AG09309 (cell line): ENCODE measurements at places on chromosomes 4 and X.
A peak's percentile ranks its signal among the peaks of the same experiment; 100 is the strongest.

DNA sequence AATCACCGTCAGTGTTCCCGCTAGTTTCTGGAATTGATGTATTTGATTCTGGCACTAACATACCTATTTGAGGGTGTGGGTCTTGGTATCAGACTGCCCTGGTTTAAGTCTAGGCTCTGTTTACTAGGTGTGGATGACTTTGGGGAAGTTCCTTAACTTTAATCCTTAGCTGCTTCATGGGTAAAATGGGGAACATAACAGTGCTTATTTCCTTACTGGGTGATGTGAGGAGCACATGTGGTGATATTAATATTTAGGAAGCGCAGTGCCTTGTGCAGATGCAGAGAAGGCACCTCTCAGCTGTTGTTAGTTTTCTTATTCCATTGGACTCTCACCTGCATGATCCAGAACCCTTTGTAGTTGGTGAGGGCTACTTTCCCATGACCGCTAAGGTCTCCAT lies 17.1 kb downstream of the RNF4 start:
- no peak for DNase-seq

DNA sequence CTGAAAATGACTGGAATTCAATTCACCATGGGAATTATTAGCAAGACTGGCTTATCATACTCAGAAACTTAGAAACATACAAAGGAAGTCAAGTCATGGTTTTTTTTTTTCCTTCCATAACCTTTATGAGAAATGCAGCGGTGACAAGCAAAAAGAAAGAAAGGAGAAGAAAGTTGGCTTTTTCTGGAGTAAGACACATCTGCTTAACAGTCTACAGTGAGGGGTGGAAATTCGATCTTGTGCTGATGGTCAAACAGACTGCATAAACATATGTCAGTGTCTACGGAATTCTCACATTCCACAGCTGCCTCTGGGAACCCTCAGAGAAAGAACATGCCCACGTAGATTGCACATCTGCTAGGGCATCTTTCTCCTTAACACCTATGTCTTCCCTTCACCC lies 54.6 kb downstream of the PROM1 start:
- DNase-seq = peak; percentile 21

GRCh38 chr4:80781431-80781830 lies 249.1 kb upstream of the BMP3 start:
- no peak for DNase-seq

DNA sequence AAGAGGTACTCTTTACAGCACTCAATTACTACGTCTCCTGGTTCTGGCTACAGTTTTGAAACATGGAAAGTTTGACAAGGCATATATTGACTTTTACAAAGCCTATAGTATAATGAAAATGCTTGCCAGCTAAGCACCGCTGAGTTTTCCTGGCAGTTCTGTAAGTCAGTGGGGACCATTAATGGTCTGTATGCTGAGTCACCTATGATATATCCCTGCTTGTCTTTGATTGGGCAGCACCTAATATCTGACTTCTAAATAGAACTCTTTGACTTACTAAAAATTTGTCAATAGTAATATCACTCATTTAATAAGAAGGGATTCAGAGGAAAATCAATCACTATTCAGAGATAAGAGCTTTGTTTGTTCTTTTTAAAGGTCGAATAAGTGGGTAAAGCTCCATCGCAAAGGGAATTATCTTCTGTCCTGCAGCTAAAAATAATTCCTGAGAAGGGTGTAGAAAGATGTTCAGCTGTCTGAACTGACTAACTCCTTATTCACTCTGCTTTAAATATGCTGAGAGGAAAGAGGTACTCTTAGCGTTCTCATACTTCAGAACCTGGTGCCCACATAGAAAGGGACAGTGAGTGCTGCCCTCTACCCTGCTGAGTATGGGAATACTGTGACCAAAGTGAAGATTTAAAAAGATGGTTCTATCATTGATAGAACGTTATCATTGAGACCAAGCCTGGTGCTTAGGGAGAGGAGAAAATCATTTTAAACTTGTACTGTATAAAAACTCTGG lies 959 bp downstream of the SMPX start:
- no peak for DNase-seq

DNA sequence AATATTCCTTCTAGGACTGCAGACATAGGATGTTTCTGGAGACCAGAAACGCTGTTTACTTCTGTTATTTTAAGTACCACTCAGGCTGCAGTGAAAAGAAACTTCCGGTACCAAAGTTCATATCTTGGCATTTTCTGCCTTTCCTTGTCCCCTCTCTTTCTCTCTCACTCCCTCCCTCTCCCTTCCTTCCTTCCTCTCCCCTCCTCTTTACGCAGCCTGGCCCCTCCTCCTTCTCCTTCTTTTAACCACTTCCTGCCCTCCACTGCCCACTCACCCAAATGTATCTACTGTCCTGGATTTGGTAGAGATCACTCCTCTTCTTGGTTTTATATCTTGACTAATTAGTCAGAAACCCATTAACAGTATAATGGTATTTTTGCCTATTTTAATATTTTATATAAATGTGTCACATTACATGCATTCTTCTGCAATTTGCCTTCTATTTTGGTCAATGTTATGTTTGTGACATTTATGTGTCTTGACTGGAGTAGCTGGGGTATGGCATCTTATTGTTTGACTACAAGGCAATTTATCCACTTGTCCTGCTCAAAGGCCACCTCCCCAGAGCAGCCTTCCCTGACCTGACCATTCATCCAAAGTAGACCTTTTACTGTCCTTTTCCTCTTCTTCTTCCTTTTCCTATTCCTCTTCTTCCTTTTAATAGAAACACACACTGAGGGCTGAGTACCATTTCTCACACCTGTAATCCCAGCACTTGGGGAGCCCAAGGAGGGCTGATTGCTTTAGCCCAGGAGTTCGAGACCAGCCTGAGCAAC lies 56.9 kb downstream of the BCOR start:
- DNase-seq = no peak

DNA sequence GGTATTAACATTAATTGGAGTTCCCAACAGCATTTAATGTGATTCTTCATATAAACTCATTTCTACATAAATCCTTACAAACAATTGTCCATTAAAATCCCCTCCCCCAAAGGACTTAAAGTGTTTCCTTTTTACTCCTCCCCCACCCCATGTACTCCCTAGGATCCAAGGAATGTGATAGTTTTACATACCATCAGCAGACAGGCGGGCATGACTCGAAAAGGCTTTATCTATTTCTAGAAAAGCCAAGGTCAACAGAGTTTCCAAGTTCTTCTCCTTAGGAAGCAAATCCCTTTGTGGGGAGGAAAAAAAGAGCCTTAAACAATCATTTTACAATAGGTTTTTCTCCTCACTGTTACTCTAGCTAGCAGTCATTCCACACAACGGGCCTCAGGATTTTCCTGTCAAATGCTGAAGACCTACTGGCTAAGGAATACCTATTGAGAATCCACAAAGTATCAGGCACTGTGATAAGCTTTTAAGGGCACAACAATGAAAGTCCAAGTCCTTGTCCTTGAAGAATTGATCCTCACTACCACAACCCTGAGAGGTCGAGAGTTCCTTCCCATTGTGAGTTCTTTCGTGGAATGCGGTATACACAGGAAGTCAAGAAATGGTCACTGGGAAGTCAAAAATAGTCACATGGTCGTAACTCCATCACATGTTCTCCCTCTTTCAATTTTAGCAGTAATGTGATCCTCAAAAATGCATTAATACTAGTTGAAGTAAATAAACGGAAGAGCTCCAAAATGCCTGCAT lies 7.2 kb downstream of the PPM1K start:
- no peak for DNase-seq

DNA sequence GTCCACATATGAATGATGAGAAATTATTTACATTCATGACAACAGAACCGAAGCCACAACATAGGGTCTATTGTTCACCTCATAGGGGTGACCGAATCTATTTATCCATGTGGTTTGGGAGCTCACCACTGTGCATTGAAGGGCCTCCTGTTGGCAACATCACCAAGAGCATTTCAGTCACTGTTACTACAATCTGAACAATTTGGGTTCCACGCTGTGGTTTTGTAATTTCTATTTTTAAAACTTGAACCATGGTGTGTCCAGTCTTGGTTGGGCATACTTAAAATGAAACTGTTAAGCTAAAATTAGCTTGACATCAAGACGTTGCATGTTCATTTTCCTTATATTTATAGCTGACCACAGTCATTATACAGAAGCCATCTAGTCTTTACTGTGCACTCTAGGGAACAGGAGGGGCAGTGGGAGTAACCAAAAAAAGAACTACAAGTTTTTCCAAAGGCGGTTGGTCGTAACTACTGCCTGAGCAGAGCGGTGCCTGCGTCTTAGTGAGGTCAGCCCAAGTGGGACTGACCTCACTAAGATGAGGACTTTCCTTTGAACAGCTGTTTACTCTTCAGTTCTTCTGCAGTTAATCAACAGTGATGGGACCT lies 192.1 kb downstream of the SPRY1 start:
- DNase-seq = peak; percentile 47

- no peak for DNase-seq
These were observed 1.7 kb upstream of the AKAP4 start for GRCh38 chrX:50202539-50202938.

DNA sequence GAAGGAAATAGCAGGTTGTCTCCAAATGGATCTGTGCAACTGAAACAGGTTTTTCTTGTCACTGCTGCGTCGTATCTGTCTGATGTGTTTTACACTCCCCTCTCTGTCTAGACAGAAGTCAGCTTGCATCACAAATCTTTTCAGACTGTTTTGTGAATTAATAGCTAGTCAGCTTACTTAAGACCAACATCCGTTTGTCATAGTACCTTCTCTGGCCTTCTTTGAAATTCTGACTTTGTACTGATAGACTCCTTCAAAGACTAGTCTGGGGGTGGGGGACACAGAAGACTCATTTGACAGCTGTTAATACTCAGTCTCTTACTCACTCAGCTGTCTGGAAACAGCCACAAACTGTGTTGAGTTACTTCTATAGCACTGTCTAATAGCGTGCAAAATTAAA lies 197.8 kb downstream of the PALLD start:
- DNase-seq = no peak

DNA sequence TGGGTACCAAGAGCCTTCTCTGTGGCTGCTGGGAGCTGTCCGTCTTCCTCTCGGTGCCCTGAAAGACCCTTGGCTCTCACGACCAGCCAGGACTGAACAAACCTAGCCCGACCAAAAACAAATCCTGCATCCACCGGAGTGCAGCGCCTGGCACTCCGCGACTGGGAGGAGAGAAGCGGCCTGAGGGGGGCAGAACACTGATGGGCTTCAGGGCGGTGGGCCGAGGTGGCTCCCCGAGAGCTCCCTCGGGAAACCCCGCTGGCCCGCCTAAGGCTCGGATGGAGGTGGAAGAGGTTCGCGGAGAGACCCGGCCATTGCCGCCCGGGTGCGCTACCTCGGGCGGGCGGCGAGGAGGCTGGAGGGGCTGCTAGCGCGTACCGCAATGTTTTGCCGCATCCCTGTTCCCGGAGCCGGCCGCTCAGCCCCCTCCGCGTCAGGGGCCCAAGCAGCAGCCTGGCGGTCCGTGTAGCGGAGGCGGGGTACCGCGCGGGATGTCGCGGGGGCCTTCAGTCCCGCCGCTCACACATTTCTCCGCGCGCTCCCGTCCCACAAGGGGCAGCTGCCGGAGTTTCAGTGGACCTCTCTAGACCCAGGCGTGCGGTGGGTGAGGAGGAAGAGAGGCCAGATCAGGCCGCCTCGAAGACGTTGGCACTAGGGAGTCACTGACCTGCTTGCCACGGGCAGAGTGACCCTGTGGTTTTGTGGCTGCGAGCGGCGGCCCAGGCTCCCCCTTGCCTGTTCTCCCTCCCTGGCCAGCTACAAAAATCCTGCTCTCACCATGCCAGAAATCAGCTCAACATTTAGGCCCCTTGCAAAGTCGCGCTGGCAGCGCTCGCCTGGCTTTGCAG lies 2.2 kb downstream of the SLITRK4 start:
- no peak for DNase-seq

DNA sequence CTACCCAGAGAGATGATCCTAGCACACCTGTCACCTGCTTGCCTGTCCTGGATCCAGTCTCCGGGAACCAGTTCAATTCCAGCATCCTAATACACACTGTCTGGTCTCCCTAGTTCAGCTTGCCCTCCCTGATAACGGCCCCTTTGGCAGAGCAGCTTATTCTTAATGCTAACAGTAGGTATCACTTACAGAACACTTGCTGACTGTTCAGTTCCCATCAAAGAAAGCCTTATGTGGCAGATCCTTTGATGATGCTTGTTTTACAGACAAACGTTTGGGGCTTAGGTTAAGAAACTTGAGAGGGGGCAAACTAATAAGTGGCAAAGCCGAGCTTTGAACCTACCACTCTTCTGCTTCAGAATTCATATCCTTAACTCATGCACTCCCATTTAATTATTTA lies 890 bp downstream of the RASSF6 start:
- DNase-seq = no peak

- no peak for DNase-seq
These were observed 26.2 kb upstream of the ZBTB33 start for GRCh38 chrX:120224388-120224787.

DNA sequence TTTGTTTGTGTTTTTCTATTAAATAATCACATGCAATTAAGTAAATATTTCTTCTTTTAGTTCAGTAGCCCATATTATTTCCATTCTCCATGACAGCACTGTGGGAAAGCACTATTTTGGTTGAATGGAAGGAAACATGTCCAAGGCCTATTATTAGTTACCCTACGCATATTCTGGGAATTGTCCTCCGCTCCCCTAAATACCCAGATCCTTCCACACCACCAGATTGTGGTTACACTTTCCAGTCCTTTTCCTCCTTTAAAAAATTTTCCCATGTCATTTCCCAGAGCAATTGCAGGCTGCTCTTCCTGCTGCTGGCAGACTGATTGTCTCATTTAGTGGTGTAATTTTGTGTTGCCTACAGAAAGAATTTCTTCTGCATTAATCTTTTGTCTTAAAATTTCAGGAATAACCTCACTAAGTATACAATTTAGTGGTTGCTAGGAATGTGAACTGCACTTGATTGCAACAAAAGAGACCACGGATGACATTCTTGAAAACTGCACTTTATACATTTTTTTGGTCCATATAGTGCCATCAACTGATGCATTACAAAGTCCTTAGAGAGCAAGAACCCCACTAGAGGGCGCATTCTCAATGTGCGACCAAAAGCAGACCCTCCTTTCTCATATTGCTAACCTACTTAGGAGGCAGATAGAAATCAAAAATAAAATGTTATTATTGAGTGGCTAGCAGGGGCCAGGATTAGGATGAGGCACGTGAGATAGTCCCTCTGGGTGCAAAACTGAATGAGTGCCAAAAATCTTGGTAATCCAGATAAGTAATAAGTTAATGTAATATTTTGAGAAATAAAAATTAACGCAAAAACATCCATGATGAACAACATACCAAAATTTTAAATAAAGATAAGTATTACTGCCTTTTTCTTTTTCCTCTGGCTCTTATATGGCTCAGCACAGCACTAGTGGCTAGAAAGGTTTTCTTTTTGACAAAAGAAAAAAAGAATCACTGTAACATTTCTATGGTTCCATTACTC lies 98.8 kb upstream of the IQCM start:
- DNase-seq = peak; percentile 28

DNA sequence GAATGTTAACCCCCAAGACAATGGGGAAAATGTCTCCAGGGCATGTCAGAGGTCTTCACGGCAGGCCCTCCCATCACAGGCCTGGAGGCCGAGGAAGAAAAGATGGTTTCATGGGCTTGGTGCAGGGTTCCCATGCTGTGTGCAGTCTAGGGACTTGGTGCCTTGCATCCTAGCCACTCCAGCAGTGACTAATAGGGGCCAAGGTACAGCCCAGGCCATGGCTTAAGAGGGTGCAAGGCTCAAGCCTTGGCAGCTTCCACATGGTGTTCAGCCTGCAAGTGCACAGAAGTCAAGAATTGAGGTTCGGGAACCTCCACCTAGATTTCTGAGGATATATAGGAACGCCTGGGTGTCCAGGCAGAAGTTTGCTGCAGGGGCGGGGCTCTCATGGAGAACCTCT lies 50.6 kb downstream of the BMP3 start:
- DNase-seq = no peak

- no peak for DNase-seq
These were observed 82.8 kb downstream of the CCKAR start for GRCh38 chr4:26407476-26407875.

GRCh38 chrX:22406201-22406737 lies 133.6 kb downstream of the CBLL2 start:
- no peak for DNase-seq
